Stimulated activated CD4-positive, alpha-beta T cell treated with anti-CD3 and anti-CD28 coated beads, Interleukin-12 subunit alpha, Interleukin-12 subunit beta, amount 100 ng/mL, for 48 hours (primary cell): ENCODE measurements at places on chromosomes 16 and 17.

DNA sequence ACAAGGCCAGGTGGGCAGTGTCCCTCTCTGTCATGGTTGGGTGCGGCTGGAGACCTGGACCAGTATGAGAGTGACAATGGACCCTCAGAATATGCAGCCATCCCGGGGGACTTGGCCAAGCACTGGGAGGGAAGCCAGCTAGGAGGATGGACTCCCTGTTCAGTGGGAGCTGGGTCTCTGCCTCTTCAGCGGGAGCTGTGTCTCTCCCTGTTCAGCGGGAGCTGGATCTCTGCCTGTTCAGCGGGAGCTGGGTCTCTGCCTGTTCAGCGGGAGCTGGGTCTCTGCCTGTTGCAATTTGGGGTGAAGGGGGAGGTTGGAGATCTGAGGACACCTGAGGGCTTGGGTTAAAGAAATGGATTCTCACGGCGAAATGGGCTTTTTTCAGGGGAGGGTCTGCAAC, 3.8 kb upstream of the PRSS33 start:
- DNase-seq, result no peak

- no peak for DNase-seq
These were observed 686 bp upstream of the MIEF2 start for GRCh38 chr17:18259621-18260331.

DNA sequence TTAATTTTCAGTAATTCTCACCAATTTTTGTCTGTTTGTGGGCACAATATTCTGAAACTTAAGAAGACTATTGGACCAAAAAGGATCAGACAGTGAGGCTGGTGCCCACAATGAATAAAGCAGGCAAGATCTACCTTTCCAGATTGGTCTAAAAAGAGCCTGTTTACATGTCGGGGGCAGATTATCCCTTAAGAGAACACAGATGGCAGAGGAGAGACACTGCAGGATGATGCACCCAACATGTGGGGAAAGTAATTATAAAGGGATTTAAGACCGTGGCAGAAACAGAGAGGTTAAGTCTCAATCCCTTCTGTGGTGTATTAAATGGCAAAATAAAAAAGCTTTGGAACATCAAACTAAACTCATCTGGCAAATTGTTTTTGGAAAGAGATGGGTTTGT, 331.8 kb upstream of the CDH11 start:
- DNase-seq, result no peak

GRCh38 chr16:69465083-69465721, 40.8 kb downstream of the CYB5B start:
- DNase-seq, result no peak

DNA sequence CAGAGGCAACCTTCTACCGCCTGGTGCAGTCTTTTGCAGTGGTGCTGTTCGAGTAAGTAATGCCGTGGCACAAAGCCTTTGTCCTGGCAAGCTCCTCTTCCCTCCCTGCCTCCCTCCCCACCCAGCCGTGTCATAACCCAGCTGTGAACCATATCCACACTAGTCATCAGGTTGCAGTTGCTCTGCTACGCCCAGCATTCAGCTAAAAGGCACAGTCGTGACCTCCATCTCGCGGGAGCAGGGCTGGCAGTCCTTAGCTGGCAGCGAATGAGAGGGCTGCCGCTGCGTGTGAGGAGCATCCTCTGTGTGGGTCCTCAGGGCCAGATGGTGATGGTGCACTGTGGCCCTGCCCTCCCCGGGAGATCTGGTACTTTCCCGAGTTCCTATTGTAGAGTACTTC, 39.3 kb downstream of the CIBAR2 start:
- no peak for DNase-seq

DNA sequence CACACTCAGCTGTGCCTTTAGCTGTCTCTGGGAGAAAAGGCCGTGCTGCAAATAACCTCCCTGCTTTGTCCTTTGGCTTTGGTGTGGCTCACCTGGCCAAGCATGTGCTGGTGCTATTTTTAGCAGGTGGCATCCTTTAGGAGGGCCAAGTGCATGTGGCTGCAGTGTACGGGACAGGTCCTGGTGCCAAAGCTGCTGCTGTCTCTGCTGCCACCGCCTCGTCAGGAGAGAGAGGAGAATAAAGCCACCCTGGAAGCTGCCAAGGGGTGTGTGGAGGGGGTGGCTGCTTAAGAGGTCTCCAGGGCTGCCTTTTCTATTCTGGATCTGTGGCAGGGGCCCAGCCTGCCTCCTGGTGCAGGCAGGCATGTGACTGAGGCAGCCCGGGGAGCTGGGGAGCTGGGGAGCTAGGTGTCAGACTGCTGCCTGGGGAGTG, 6.2 kb downstream of the AKAP1 start:
- DNase-seq, result no peak

DNA sequence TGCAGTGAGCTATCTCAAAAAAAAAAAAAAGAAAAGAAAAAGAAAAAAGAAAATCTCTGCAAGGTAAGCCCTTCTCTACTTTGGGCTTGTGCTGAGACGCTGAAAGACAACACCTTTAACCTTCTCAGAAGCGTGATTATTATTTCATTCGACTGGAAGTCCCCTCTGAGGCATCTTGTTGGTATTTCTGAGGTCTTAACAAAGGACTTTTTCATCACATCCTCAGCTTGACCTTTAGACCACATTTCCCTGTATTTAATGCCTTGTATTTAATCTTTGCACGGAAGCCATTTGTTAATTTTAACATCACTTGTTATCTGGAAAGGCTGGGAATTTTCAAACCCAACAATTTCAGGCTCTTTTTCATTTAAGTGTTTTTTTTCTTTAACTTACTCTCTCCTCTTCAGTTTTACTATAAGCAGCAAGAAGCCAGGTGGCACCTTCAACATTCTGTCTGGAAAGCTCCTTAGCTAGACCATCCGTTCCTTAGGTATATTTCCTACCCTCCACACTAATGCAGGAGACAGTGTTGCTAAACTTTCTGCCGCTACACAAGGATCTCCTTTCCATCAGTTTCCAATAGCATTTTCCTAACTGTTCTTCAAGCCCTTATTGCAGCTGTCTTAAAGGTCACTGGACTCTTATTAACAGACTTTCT, 10.3 kb downstream of the KCTD13 start:
- DNase-seq, result no peak

- no peak for DNase-seq
These were observed 173.8 kb downstream of the KCNJ2 start for GRCh38 chr17:70343114-70343513.

GRCh38 chr16:49340466-49340865, 33.1 kb upstream of the C16orf78 start:
- no peak for DNase-seq

DNA sequence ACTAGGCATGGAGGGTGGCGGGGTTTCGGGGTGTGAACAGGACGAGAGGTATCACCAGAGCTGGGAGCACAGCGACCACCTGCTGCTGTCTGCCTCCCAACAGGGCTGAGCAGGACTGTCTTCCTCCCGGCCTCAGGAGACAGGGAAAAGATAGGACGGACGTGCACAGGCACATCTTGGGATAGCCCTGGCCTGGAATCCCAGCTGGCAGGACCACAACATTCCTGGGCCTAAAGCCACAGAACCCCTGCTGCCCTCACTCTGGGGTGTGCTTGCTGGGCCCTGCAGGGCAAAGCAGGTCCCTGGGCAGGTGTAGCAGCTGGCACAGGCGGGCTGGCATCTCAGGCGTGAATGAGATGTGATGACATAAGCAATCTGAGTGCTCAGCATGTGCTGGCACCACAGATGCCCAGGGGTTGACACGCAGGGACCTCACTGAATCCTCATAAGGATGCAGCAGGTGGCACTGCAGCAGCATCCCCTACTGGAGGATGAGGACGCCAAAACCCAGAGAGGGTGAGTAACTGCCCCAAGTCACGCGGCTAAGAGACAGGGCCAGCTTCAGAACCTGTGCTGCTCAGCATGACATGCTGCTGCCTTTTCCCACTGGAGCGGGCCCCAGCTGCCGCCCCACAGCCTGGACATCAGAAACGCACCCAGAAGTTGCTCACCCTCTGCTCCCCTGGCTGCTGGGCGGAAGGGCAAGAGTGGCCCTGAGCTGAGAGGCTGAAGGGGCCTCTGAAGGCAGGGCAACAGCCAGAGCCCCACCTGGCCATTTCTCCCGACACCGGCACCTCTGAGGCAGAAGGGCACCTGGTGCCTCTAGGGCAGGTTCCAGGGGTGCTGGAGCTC, 7.1 kb downstream of the CORO7 start:
- no peak for DNase-seq

DNA sequence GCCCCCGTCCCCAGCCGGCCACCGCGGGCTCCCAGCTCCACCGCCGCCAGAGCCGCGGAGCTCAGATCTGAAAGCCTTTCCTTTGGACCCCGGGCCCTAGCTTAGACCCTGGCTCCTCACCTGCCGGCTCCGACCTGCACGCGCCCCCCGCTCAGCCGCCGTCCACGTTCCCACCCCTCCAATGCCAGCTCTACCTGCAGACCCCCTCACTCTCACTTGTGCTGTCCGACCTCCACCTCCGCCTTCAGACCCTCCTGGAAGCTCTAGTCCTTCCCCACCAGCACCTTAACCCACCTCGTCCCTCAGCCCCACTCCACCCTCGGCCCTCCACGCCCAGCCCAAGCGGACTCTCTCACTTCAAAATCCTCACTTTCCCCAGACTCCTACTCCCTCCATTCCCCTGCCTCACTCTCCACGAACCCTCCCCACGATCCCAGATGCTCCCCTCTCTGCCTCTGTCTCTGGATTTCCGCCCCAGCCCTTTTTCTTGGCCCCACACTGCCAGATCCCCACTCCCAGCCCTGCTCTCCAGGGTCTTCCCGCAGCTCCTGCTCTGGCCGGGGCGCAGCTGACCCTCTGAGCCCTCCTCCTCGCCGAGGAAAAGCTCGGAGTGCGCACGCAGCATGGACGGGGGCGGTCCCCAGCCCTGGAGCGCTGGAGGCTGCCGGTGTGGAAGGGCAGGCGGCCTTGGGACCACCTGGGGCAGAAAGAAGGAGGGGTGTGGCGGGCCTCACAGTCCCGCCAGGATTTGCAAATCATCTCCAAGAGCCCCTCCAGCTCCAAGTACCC, at the start of gene TMEM114:
Gene TMEM114 (minus strand): TSS at position 612 of the 789 bp plus-strand sequence. CDS start 673 bp downstream, outside the sequence.
- no peak for DNase-seq

- no peak for DNase-seq
These were observed 10.6 kb upstream of the LRRC59 start for GRCh38 chr17:50407921-50408320.

DNA sequence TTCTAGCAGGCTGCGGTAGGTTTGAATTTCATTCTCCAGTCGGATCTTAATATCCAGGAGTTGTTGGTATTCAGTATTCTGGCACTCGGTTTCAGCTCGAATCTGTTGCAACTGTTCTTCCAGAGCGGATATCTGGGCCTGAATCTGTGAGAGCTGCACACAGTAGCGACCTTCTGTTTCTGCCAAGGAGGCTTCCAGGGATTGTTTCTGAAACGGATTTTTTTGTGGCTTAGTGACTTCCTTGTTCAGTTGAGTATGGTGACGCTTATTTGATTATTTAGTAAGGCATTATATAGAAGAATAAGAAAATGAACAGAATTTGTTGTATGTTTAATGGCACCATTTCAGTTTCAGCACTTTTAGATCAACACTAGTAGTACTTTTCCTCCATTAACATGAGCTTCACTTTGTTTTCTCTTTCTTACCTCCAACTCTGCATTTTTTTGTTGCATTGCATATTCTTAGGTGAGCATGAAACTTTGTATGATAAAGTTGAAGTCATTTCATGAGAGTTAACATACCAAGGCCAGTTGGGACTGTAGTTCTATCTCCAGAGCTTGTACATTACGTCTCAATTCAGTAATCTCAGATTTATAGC, 2.8 kb downstream of the KRT10 start:
- no peak for DNase-seq

- DNase-seq, result no peak
These were observed 497 bp downstream of the BCL7C start for GRCh38 chr16:30893417-30893743.

- DNase-seq, result peak; percentile 58
These were observed 1.2 kb downstream of the CYBC1 start for GRCh38 chr17:82449131-82449882.

GRCh38 chr17:83108709-83109108, 29.3 kb downstream of the METRNL start:
- DNase-seq, result no peak

DNA sequence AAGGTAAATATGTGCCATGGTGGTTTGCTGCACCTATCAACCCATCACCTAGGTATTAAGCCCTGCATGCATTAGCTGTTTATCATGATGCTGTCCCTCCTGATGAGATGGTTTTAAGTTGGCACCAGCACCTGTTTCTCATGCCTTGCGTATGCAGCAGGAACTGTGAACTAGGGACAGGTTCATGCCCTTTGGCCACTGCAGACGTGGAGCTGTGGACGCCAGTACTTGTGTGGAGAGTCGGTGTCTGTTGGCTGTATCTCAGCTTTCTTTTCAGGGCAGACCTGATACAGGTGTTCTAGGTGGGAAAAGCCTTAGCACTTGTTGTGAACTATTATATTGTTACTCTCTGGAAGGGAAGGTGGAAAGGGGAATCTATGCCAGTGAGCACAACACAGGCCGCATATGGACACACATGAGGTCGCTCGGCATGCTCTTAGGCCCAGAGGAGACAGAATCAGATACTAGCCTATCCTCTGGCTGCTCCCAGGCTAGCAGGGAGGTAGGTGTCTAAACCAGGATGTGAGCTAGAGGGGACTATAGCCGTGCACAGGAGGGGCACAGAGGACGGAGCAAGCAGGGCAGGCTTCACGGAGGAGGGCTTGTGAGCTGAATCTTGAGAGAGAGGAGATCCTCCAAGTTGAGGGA, 22.5 kb downstream of the MSI2 start:
- no peak for DNase-seq
